CD4-positive, alpha-beta T cell treated with Interleukin-15 for 4 hours (primary cell): ENCODE measurements at places on chromosomes 11 and 22.

DNA sequence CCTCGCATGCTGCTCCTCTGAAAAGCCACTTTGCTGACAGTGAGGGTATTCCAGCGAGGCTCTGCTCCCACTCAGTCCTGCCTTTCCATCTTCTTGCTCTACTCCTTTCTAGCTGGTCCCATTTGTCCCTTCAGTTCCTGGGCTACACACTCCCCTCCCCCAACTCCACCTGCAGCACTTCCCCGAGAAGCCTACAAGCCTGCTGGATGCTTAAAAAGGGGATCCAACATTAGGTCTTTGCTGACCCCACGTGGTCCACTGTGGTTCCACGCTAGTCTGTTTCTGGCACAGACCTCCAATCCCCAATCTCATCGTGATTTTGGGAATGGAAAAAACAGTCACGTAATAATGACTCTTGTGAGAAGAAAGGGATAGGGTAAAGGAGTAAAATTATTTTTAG is 121.6 kb upstream of the SNX19 start:
- DNase-seq, result no peak

DNA sequence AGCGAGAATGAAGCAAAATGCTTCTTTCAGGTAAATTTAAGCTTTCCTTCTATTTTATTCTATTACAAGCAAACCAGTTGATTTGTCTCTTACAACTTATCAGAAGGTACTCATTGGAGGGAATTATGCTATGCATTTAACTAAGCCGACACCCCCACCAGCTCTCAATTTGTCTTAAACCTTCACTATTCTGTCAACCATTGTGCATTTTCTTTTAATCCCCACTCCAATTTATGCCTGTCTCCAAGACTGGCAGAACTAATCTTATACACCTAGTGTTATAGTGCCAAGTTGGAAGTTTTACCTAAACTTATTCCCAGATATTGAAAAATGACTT is 12.5 kb downstream of the TAF1D start:
- no peak for DNase-seq

- DNase-seq, result no peak
Observed at GRCh38 chr11:63805844-63806415, 7.3 kb upstream of the SPINDOC start.

GRCh38 chr11:128884703-128885338 is 6.3 kb upstream of the KCNJ5 start:
- DNase-seq, result peak; percentile 75

GRCh38 chr22:44086271-44087088 is 62.4 kb downstream of the PARVB start:
- DNase-seq, result no peak

DNA sequence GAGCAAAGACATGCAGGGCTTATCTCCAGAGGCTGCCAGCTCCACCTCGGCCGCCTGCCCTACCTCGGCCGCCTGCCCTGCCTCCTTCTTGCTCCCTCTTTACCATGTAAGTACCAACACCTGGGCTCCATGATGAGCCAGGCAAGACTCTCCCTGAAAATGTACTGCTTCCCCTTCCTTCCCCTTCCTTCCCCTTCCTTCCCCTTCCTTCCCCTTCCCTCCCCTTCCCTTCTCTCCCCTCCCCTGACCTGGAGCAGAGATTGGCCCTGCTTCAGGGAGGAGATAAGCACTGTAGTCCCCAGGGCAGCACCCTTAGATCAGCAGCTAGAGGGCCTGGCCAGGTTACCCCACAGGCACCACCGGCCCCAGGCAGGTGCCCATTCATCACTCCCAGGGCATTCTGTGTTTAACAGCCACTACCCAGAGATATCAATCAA is 25.4 kb upstream of the ADORA2A start:
- DNase-seq, result no peak

GRCh38 chr11:108875134-108875533 is 210.3 kb downstream of the DDX10 start:
- DNase-seq, result no peak

GRCh38 chr11:27930946-27931345 is 177.0 kb downstream of the KIF18A start:
- DNase-seq, result no peak

DNA sequence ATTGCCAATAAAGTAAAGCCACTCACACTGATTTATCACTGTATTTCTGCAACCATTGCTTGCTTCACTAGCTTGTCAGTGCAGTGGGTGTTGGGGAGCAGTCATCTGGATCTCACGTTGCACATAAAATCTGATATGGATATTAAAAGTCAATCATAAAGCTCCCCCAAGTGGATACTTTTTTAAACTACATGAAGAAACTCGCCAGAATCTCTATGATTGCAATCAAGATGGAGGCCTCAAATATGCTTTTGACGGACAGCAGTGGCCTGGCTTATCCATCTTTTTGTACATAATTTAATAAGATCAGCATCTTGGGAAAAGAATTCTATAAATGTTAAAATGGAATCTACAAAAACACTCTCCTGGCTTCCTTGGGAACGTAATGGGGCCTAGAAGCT is 137.7 kb downstream of the WT1 start:
- no peak for DNase-seq

GRCh38 chr11:8006349-8006977 is 19.3 kb downstream of the EIF3F start:
- peak; percentile 54 for DNase-seq

- no peak for DNase-seq
Observed at GRCh38 chr11:9210224-9210921, 54.8 kb downstream of the DENND5A start.

GRCh38 chr22:40544758-40545157 is 91.8 kb downstream of the MRTFA start:
- no peak for DNase-seq

DNA sequence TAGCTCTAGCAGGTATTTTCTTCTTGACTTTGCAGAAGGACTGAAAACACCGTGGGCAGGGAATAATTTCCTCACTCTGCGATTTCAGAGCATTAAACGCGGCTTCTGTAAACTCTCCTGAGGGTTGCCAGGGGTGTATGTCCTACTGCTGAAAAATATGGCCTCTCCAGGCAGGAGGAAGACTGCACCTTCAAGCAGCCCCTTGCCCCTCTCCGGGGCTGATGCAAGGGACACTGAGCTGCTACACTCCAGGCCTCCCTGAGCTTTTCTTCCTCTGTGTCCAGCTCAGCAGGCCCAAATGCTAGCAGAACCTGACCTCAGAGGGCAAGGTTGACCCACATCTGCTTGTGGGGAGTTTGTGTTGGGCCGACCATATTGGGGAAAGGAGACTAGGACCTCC is 2.2 kb downstream of the CD6 start:
- no peak for DNase-seq

GRCh38 chr22:28885939-28886338 is 2.6 kb downstream of the ZNRF3 start:
- no peak for DNase-seq

DNA sequence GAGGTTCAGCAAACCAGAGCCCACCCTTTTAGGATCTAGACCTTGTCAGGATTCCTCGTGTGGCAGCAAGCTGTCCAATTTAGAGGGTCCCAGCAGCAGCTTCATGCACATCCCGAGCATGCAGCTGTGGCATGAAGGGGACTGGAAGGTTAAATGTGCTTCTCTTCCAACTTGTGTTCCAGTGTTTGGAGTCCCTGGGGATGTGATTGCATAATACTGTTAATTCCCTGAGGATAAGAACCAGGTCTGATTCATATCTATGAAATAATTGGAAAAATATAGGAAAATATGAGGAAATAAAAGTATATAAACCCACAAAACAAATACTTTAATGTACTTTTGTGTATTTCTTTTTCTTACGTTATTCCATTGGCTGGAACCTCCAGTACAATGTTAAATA is 130.5 kb downstream of the MORC2 start:
- DNase-seq, result no peak

GRCh38 chr11:104164028-104164520 is at the start of gene PDGFD:
Gene PDGFD (minus strand): TSS chr11:104164147.
- peak; percentile 29 for DNase-seq

DNA sequence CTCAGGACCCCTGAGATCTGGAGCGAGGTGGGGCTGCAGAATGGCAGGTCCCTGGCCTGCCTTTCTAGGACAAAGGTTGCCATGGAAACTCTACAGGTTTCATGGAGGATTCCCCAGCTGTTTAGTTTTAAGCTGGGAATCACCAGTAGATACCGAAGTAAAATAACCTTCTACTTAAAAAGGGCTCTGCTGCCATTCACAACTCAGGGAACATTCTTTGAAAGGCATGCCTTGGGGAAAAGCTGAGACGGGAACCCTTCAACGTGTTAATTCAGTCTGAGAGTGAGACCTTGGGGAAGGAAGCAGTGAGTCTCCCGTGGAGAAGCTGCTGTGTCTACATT is 493.3 kb downstream of the BRD1 start:
- no peak for DNase-seq

DNA sequence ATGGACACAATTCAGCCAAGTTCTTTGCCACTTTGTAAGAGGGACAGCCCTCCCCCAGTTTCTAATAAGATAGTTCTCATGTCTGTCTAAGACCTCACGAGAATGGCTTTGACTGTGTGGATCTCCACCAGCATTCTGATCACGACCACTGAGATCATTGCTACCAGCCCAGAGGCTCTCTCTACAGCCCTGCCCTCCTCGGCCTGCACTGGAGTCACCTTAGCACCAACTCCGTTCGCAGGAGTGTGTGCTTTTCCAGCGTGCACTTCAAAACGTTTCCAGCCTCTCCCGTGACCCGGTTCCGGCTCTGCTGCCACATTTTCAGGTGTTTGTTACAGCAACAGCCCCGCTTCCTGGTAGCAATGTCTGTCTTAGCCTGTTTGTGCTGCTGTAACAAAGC is 26.2 kb downstream of the TSPAN32 start:
- no peak for DNase-seq

GRCh38 chr11:19519912-19520641 is 192.6 kb upstream of the NAV2 start:
- no peak for DNase-seq

- no peak for DNase-seq
Observed at GRCh38 chr11:126696982-126697381, 303.6 kb downstream of the KIRREL3 start.

DNA sequence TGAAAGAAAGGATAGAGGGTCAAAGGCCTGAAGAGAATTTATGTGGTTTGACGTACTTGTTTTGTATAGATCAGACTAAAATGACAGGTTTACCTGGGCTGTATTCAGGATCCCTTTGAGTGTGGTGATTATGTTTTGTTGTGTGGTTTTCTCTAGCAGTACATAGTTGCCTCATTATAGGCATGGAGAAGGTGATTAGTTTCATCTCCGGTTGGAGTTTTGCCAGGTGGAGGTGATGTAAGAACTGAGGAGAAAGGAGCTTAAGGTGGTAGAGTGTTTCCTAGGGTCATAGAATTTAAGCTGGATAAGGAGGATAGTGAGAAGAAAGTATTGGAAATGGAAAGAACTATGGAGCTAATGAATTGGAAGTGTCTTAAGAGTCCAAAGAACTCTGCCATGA is 229.0 kb downstream of the TMEM135 start:
- no peak for DNase-seq

DNA sequence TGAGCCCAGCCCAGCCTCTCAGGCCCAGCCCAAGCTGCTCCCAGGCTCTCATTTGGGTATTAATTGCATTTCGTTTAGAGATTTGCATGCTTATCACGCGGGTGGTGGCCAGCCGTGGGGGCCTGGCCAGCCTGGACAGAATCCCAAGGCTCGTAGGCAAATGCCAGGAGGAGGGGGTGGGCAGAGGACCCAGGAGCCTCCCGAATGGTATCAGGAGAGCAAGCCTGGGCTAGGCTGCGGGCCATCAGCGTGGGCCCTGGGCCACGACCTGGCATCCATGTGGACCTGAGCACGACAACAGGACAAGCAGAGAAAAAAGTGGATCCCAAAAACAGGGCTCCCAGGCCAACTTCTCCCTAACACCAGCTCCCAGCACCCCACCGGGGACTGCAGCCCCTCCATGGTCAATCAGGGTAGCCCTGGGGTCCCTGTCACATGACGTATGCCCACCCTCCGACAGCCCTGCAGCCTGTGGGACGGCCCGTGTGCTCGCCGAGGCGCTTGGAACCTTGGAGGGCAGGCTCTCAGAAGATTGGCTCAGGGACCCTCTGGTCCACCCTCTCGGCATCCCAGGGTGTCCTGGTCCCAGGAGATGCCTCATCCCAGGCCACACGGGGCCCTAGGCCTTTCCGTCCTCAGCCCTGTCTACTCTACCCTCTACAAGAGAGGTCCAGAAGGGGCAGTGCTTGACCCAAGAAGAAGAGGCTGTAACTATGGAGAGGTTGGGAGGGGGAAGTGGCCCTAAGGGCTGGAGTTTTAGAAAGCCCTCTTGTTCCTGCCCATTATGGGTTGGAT is 8.8 kb downstream of the ASCL2 start:
- no peak for DNase-seq

- DNase-seq, result no peak
Observed at GRCh38 chr11:128843198-128843785, 23.8 kb downstream of the KCNJ1 start.

DNA sequence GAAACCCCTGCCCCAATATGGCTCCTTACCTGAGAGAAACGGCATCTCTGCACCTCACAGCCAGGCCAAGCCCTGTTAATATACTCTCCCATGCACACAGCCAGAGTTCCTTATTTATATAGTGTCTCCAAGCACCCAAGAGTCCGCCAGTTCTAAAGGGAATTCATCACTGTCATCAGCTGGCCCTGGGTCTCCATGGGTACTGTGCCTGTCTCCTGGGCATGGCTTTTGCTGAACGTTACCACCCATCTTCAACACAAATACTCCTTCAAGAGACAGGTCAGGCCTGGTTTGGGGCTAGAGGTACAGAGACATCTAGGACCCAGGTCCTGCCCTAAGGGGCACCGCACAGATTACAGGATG is 1.6 kb upstream of the ATG16L2 start:
- no peak for DNase-seq

DNA sequence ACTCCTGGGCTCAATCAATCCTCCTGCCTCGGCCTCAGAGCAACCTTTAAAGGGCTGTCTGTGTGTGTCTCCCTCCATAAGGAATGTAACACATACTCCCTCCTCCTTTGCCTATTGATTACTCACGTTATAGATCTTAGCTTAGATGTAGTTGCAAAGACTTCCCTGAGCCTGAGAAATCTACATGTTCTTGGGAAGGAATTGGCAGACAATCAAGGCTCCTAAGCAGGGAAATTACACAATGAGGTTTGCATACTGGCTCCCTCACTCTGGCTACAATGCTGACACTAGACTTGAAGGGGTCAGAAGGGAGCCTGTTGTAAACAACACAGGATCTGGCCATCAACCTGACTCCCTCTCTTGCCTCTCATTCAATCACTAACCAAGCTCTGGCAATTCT is 5.2 kb upstream of the OLFML1 start:
- DNase-seq, result no peak

- no peak for DNase-seq
Observed at GRCh38 chr11:101401245-101401644, 182.6 kb downstream of the TRPC6 start.

DNA sequence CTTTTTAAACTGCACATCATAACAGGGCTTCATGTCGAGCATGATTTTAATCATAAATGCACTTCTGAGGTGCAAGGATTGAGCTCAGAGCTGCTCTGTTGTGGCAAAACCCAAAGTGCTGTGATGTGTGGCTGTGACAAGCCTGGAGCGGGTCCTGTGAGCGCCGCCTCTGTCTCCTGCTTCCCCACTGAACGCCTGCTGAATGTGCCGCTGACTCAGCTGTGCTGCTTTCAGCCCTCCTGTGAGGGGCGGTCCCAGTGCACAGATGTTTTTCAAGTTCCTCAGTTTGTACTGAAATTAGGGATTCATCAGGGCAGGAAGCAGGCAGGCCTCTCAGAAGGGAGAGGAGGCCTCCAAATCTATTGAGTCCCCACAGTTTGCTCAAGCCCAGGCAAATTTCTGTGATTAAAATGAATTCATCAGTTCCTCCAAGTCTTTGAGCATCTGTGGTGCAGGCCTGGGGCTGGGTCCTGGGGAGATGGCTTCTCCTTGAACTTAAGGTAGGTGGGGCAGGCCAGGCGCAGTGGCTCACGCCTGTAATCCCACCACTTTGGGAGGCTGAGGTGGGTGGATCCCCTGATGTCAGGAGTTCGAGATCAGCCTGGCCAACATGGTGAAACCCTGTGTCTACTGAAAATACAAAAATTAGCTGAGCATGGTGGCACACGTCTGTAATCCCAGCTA is 3.0 kb upstream of the GTSE1 start:
- peak; percentile 14 for DNase-seq
